SHP77 (cell line): ENCODE measurements at places on chromosomes 12 and 14.

- DNase-seq: no peak
Observed at GRCh38 chr14:70711451-70711850, 69.7 kb downstream of the TTC9 start.

DNA sequence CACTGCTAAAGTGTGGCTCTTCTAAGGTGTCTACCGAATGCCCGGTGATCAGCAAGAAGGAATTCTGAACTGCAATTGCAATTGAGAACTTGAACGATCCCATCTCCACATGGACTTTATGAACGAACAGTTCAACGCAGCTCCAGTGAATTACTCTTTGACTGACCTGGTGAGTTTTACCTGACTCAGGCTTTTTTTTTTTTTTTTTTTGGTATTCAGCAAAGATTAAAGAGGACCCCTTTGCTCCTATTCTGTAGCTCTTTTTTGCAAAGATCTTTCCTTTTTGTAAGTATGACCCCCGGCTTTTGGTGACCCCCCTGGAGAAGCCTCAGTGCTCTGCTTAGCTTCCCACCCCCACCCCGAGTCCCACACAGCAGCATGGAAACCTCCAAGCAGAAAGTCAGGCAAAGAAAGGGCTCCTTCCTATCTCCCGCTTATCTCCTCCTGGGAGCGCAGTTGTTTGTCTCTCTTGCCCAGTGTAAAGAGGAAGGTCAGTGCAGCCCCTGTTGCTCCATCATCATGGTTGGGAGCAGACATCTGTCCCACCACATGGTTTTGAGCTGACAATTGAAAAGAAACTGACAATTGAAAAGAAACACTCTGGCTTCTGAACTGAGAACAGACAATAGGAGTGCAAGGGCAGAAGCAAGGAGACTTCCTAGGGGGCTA is 72.1 kb upstream of the DIO3 start:
- no peak for DNase-seq

DNA sequence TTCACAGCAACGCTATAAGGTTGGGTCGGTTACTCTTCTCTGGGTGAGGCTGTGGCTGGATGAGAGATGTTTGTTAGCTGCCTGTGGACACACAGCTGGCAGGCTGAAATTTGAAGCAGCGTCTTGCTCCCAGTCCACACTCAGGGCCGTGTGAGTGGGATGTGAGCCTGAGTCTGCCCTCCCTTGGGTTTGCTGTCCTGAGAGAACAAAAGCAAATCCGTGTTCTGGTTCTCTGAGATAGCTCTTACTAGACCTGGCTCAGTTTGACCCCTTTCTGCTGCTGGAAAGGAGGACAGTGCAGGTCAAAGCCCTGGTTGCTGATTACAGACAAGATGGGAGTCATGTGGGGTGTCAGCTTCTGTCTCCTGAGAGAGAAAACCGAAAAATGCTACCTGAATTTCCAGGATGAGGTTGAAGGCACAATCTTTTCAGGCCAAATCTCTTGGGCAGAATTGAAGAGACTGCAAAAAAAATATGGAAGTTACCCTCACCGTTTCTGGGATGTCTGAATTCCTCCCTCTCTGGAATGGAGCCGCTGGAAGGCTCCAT is 270.8 kb downstream of the ZFP36L1 start:
- no peak for DNase-seq

DNA sequence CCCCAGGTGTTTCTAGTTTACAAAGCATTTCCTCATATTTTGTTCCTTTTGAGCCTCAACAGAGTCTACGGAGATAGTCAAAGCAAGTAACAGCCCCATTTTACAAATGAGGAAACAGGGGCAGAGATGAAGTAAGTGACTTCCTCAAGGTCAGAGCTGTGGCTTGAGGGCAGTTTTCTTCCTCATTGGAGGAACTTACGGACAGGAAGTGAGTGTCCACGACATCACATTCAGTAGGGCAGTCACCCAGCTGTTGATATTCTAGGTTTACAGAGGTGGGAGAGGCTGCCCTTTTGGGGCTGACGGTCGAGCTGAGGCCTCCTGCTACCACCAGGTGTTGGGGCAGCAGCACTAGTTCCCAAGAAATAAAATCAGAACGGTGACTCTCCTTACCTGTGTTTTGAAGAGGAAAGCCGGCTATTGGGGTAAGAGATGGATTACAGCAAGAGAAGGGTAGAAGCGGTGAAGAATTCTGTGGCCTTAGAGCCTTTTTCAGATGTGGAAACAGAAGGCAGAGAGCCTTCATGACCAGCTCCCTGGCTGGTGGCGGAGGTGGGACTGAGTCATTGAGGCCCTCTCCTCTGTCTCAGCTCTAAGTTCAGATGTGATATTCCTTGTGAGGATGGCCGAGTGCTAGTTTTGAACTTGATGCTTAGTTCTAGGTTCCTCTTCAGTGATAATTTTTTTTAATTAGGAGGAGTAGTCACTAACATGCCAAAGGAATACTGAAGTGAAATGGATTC is 41.7 kb downstream of the SUSD6 start:
- DNase-seq: no peak

- DNase-seq: no peak
Observed at GRCh38 chr12:122159882-122160281, 14.1 kb downstream of the IL31 start.

- peak; percentile 80 for DNase-seq
Observed at GRCh38 chr12:113149361-113150150, at the start of gene CFAP73. Gene CFAP73, plus strand, starts transcription at chr12:113149724. Its CDS starts 134 bp downstream, at chr12:113149858.

DNA sequence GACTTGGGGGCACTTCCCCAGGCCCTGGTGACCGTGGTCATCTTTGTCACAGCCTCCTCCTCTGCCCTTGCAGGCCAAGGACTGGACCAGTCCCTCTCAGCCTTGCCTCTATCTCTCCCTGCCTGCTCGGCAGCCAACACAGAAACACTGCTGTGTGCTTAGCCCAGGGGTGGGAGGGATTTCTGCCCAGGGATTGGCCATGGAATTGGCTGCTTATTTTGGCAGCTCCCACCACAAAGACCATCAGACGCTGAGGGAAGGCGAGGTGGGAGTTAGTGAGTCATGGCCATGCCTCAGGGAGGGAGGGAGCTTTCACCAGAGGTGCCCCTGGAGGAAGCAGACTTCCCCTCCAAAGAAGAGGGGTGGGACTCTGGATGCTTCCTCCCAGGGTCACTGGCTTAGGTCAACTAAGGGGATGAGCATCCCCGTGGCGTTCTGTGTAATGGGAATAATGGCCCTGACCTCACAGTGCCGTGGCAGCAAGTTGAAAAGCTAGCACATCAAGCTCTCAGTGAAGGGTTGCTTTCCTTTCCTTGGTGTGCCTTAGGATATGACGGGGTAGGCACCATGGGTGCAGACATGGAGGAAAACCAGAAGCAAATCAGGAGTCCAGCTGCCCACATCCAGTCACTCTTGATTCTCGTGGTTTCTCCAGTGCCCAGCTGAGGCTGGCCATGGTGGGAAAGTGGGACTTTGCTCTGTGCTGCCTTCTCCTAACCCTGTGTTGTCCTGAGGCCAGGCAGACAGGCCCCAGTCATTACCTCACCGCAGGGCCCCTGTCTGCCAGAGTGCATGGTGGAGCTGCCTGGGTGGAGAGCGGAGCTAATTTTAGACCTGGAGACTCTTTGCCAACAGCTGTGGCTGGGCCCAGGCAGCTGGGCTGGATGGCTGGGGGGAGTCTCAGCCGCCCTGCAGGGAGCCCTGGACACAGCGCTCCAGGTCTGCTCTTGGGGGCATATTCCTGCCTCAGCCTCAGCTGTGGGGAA is 21.4 kb downstream of the B4GALNT3 start:
- DNase-seq: peak; percentile 26

GRCh38 chr12:57724936-57725740 is 13.4 kb downstream of the AGAP2 start:
- no peak for DNase-seq

GRCh38 chr12:24424376-24424775 is 474.9 kb upstream of the SOX5 start:
- DNase-seq: no peak

GRCh38 chr14:79248126-79248525 is 963.2 kb downstream of the DIO2 start:
- DNase-seq: no peak

GRCh38 chr12:46260913-46261476 is 7.8 kb downstream of the SLC38A1 start:
- no peak for DNase-seq

DNA sequence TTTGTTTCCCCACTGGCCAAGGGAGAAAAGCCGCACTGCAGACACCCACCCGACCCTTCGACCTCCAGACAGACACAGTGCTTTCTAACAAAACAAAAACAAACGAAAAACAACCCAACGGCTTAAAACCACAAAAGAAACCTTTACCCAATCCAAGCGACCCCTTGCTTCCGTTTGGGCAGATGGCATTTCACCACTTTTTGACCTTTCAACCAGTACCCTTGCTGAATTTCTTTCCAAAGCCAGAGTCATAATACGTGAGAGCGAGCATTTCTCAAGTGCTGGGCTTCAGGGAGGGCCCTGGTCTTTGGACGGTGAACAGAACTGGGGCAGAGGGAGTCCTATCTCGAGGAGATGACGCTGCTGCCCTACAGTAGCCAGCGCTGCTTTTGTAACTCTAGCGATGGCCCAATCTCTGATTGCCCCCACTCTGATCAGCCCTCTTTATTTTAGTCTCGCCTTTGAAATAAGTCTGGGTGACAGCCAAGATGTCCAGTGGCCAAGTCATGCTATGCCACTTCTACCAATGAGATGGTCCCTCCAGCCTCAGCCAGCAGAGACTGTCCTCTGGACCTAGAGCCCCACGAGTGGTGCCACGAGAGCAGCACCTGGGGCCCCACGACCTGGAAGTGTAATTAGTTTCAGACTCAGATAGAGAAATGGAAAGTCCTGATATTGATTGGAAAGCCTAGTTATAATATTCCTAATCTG is 21.9 kb upstream of the ADIPOR2 start:
- DNase-seq: no peak

DNA sequence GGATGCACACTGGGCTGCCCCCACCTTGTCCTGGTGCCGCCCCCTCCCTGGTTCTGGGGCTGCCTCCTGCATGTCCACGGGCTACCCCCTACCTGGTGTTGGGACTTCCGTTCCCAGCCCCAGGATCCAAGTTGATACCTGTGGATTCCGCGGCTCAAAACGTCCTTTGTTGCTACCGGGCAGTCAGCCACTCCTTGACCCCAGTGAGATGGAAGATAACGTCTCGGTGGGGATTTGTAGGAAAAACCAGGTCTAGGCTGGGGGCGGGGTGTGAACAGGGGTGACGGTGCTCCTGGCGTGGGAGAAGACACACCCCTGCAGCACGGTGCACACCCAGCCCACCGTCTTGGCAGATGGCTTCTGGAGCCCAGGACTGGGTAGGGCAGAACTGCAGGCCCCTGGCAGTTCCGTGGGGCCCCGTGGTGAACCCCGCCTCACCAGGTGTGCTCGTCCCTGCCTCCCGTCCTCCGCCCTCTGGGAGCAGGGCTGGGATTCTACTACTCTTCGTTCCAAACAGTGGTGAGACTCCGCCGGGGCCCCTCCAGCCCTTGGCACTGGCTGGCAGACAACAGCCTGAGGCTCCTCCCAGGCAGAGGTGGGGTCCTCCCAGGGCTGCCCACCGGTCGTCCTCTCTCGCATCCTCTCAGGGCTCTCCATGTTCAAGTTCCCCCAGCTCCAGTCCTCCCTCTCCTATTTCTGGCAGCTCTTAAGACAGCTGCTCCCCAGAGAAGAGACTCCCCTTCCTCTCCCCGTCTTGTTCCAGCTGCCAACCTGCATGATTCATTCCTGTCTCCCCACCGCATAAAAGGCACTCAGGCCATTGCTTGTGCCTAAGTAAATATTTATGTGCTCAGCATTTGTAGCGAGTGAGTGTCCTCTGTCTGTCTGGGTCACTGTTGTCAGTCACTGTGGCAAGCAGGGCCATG is 75.5 kb downstream of the FBXL14 start:
- peak; percentile 10 for DNase-seq

DNA sequence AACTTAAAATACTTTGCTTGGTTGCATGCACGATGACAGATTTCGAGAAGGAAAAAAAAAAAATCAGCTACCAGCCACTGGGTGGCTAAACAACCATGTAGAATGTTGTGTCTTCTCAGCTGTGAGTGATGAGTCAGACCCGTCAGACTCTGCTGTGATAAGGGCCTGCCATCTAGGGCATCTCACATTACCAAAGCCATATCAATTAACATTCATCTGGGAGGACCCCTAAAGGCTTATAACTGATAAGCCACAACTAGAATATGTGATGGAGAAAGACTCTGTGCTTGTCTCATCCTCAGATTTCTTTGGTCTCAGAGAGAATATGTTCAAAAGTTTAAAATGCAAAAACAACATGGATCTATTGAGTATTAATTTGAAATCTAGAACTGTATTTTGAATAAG is 111.5 kb downstream of the PAX9 start:
- DNase-seq: peak; percentile 79

DNA sequence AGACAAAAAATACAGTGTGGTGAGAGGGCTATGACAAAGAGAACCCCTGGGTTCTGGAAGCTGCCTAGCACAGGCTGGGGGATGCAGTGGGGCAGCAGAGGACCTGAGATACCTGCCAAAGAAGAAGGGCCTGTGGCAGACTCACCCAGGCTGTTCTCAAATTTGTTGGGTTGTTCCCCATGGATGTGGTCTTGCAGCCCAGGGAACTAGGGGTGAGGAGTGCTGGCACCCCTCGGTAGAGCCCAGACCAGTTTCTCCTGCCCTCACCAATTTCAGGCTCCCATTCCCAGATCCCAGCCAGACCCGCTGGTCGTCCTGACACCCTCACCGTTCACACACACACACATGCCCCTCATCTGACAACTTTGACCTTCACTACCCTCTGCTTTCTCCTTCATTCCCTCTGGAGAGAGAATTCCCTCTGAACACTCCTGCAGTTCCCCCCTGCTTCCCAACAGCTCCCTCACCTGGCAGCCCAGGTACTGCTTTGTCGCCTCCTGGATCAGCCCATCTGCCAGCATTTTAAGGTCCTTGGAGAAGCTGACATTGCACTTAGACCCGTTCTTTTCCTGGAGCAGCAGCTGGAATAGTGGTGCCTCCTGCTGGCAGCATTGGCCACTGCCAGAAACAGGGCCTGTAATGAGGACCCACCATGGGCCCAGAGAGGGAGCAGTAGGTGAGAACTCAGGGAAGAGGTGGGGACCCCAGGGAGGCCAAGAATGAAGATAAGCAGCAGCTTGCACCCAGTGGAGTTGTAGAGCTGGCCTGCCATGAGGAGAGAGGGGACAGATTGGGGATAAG is 5.9 kb upstream of the GDF11 start:
- peak; percentile 86 for DNase-seq

GRCh38 chr12:113174461-113175384 is 10.6 kb downstream of the DDX54 start:
- DNase-seq: peak; percentile 15

DNA sequence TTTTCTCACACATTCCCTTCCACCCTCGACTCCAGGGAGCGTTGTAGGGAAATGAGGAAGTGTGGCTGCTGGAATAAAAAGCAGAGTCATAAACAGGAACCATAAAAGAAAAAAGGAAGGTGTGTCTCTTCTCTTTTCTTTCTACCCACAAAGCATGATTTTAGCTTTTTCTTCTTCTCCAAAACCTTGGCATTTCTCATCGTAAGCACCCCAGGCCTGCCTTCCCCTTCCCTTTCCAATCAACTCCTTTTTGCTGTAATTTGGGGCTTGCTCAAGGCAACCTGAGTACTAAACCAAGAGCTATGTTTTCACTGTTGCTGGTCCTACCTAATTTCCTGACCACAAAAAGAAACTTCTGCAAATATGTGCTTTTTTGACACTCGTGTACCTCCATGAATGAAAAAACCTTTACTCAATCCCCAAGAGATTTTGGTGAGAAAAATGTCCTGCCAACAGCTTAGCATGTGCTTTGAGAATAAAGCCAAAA is 9.2 kb downstream of the PLBD1 start:
- DNase-seq: no peak

- no peak for DNase-seq
Observed at GRCh38 chr14:93544212-93544611, 113.5 kb downstream of the UNC79 start.
